ENCODE measurements at places on chromosomes 11 and 22. TPM values are rescaled to one million over a fixed set of nuclear protein-coding genes. Genes with fewer than 3 reads are reported as not detected.

DNA sequence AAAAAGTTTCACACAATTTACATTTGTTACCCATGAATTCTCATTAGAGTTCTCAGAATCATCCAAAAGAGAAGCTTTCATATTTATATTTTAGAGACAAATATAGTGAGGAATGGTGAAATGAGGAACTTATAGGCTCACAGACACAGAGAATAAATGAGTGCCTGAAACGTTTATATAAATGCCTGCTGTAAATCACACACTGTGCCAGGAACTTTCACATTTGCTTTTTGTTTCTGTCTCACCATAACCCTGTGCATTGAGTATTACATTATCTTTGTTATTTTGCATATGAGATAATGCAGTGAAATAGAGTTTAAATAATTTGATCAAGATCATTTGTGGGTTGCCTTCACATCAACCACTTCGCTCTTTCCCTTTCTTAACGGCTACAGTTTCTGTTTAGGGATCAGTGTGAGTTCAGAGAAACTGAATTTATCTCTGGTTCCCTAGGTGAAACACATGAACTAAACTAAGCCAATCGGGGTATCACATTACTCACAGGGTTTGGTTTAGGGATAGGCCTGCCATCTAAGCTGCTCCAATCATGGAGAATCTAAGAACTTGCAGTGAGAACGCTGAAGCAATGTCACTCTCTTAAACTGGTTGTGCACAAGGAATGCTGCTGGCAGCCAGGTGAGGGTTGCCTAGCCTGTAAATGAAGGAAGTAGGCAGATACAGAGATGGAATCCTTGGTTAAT is 1339.2 kb upstream of the TENM4 start:
- DNase-seq: no peak
- no peak overlapping the region for H3K27ac ChIP-seq
- H3K4me3 ChIP-seq: no peak overlapping the region
- H3K4me1 ChIP-seq: no peaks in the 10 kb centered on the region

- H3K36me3 ChIP-seq: peaks cover 39% of the 10 kb centered on the region
- H3K27me3 ChIP-seq: no peaks in the 10 kb centered on the region
- no peak overlapping the region for H3K4me3 ChIP-seq
- peaks cover 35% of the 10 kb centered on the region for H3K4me1 ChIP-seq
- DNase-seq: no peak
These were observed 39.8 kb upstream of the GAB2 start for GRCh38 chr11:78457448-78457847.

- H3K4me3 ChIP-seq: no peak overlapping the region
- no peaks in the 10 kb centered on the region for H3K36me3 ChIP-seq
- H3K27ac ChIP-seq: no peak overlapping the region
- no peaks in the 10 kb centered on the region for H3K4me1 ChIP-seq
- no peak for DNase-seq
These were observed 11.0 kb downstream of the OSBPL5 start for GRCh38 chr11:3154001-3154599.

DNA sequence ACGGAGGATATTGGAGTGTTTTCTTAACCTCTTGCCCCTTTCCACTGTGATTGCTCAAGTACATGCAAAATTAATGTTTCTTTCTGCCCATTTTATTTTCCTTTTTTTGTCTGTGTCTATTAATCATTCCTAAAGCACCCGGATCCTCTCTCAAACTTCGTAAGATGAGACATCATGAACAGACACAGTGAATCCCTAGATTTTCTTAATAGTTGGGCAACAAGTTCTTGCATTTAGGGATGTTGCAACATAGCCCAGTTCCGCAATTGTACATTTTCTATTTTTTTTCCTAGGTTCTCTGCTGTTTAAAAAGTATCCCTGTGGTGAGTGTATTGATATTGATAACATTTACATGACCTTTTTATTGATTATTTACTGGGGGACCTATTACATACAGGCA is 2.9 kb downstream of the FAM111A start:
- H3K27ac ChIP-seq: peak overlapping the region; percentile 96
- H3K36me3 ChIP-seq: peaks cover 68% of the 10 kb centered on the region
- no peaks in the 10 kb centered on the region for H3K27me3 ChIP-seq
- DNase-seq: no peak
- peak overlapping the region; percentile 89 for H3K4me3 ChIP-seq
- peaks cover 77% of the 10 kb centered on the region for H3K4me1 ChIP-seq

- H3K4me1 ChIP-seq: no peaks in the 10 kb centered on the region
- H3K27ac ChIP-seq: no peak overlapping the region
- H3K36me3 ChIP-seq: no peaks in the 10 kb centered on the region
- no peaks in the 10 kb centered on the region for H3K27me3 ChIP-seq
- no peak overlapping the region for H3K4me3 ChIP-seq
These were observed 49.0 kb downstream of the MYO7A start for GRCh38 chr11:77176996-77177395.

- H3K27ac ChIP-seq: peak overlapping the region; percentile 36
- H3K4me3 ChIP-seq: no peak overlapping the region
- no peaks in the 10 kb centered on the region for H3K4me1 ChIP-seq
- no peaks in the 10 kb centered on the region for H3K36me3 ChIP-seq
These were observed 1283.7 kb upstream of the RAG2 start for GRCh38 chr11:37881741-37882140.

- H3K4me1 ChIP-seq: peaks cover 37% of the 10 kb centered on the region
- no peak overlapping the region for H3K4me3 ChIP-seq
- peaks cover 5% of the 10 kb centered on the region for H3K36me3 ChIP-seq
- H3K27ac ChIP-seq: no peak overlapping the region
- no peak for DNase-seq
These were observed 84.5 kb downstream of the CACNA1I start for GRCh38 chr22:39655004-39655579.

GRCh38 chr22:23523713-23524112 is 56.4 kb downstream of the IGLL1 start:
- H3K27ac ChIP-seq: no peak overlapping the region
- peaks cover 4% of the 10 kb centered on the region for H3K4me1 ChIP-seq
- H3K4me3 ChIP-seq: no peak overlapping the region
- no peak for DNase-seq

GRCh38 chr11:70158201-70158600 is 44.9 kb upstream of the FADD start:
- no peaks in the 10 kb centered on the region for H3K4me1 ChIP-seq
- H3K4me3 ChIP-seq: no peak overlapping the region

Gene SOX6
- not detected for total RNA-seq

Gene SCGB1D1
- not detected for total RNA-seq

Gene PITPNB
- total RNA-seq: 83.2 TPM

Gene OR5B21
- total RNA-seq: 0.37 TPM

Gene GDPD4
- not detected for total RNA-seq

Gene DMC1
- 12.5 TPM for total RNA-seq

Gene CARD16
- 98.8 TPM for total RNA-seq

All from activated CD4-positive, alpha-beta T cell treated with anti-CD3 and anti-CD28 coated beads, Interleukin-2, amount 10 ng/mL, durations not matched to agents 7 days and 5 days (primary cell).